Stimulated activated CD8-positive, alpha-beta memory T cell treated with anti-CD3 and anti-CD28 coated beads, Interleukin-7, amount 100 ng/mL, for 1 hour (primary cell): ENCODE measurements at places on chromosomes 5 and 9.

- DNase-seq: no peak
Measured at GRCh38 chr5:122723606-122724352, 51.1 kb upstream of the SNX2 start.

DNA sequence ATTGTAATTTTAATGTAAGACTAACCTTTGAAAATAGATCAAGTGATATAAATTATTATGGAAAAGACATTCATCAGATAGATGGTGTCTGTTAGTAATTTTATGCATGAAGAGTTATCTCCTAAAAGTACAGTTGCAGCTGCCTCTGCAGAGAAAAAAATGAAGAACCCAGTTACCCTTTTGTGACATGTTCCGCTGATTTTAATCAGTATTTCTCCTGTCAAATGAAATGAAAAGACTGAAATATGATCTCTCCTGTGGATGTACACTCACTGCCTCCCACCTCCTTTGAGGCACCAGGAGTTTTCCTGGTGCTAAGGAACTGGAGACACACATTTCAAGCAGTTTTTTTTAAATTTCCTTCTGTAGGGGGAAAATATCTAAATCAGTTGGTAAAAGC, 277.4 kb downstream of the KIF4B start:
- DNase-seq: no peak

DNA sequence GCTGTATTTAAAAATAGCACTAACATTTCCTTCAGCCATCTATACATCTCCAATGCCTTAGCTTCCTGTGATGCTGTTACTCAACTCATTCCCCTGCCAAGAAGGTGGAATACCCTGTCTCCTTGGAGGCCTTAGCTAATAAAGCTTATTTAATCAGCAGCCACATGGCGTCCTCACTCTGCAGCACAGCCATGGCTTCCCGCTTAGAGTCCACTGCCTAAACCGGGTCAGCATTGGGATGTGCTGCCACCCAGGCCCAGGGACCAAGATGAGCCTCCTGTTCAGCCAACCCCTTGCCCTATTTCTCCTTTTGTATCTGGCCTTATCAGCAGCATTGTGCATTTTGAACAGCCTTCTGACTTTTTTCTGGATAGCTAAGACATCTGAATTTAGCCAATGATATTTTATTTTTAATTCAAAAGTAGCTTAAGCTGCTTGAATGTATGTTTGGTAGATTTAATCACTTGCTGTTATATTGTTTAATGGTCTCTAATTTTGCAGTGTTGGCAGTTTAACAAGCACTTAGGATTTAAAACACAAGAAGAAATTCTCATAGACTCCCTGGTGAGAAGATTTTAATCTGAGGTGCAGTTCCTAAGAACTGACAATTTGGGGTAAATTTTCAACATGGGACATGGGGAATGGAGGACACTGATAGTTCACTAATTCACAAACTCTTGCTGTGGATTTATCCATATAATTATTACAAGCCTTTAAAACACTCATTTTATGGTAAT, 113.0 kb downstream of the RPS23 start:
- no peak for DNase-seq

- DNase-seq: no peak
Measured at GRCh38 chr9:93468763-93469456, 15.5 kb upstream of the FAM120AOS start.

DNA sequence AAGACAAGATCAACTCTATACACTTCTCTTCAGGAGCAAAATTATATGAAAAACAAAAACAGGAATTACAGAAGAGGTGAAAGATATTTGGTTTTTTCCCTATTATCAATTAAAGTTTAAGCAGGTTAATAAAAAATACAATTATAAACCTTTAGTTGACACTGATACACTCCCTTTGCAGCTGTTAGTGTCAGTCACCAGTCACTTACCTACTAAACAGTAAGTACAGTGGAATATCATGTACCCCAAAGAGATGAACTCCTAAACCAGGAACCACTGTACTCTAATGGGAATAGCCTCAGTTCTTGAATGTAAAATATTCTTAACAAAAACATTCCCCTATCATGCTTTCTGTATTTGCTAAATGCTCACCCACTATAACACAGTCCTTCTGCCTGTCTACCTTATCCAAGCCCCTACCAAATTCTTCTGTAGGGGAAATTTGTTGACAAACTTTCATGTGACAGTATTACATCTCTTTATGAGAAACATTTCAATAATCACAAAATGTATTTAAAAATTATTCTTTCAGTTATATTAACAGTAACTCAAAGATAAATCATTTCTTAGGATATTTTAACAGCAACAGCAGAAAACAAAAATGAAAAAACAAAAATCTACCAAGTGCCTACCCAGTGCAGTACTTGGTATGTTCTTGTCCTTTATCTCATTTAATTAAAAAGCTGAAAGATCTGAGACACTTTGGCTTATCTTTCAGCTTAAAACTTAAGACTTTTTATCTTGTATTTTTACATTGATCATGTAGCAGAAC, 212.8 kb downstream of the MLLT3 start:
- no peak for DNase-seq

DNA sequence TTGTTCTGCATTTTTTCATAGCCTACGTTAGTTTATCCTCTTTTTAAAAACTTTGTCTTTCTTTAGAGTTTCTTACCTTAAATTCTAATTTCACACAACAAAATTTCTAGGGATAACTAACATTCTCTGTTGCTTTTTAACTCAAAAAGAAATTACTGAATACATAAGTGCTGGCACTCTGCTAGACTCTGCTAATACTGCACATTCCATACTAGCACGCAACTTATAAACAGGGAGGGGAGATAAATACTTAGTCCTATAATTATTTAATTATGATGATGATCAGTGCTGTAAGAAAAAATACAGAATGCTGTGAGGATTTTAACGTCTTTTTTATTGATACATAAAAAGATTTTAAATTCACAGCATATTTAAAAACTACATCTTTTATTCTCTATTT, 25.1 kb downstream of the RNF145 start:
- no peak for DNase-seq

DNA sequence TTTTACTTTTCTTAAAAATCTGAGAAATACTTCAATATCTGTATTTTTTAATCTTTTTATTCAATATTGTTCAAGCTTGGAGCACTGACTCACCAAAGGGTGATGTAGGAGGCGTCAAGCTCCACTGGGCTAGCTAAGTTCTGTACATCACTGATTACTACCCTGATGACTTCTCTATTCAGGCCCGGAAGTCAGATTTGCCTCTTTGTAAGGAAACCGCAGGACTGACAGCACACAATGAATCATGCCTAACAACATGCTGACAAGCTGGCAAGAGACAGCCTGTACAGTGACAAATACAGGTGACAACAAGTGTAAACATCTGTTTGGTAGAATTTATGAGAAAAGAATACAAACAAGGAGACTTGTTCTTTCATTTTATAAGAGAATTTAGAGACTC, 627.9 kb upstream of the RORB start:
- no peak for DNase-seq

GRCh38 chr5:113068559-113068958, 92.0 kb downstream of the DCP2 start:
- no peak for DNase-seq

DNA sequence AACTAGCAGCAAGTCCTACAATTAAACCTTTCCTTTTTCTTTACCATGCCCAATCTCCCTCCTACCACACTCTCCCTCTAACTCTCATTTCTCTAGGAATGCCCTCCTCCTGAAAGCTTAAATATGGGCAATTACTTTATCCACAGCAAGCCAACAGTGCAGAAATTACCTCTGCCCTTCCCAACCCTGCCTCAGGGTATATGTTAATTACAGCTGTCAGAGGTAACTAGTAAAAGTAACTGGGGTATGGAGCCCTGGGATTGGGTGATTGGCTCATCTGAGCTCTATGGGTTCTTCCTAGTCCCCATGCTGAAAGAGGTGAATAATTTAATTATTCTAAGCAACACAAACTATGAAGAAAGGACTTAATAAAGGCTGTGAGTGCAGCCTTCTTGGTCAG, 478.9 kb upstream of the NMUR2 start:
- DNase-seq: no peak

DNA sequence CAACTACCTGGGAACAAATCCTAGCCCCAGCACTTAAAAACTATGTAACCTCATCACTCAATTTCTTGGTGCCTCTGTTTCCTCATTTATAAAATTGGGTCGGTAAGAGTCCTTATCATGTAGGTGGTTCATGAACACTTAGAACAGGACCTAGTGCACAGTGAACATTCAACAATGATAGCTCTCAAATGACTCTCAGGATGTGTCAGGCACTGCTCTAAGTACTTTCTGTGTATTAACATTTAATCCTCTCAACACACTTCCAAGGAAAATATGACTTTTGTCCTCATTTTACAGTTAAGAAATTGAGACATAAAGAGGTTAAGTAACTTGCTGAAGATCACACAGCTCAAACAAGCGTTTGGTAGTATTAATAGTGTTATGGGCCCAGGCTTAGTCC, 202.1 kb upstream of the KLF4 start:
- no peak for DNase-seq

DNA sequence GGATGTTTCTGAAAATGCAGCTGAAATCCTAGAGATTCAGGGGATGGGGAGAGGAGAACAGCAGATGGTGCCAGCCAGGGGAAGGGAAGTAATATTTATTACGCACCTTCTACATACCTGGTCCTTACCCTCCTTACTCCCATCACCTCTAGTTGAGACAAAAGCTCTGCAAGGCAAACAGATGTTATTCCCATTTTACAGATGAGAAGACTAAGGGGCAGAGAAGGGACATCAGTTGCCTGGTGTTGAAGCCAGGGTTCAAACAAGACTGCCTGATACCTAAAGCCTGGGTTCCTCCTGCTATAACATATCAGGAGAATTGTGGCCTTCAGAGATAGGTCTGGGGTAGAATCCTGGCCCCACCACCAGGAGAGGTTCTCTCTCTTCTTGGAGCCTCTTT, 7.3 kb upstream of the BOD1 start:
- no peak for DNase-seq

- DNase-seq: no peak
Measured at GRCh38 chr5:92633176-92633575, 947.8 kb downstream of the NR2F1-AS1 start.

GRCh38 chr9:122376796-122377195, 6.0 kb downstream of the PTGS1 start:
- DNase-seq: no peak

GRCh38 chr5:86155796-86156195, 461.9 kb upstream of the COX7C start:
- no peak for DNase-seq

DNA sequence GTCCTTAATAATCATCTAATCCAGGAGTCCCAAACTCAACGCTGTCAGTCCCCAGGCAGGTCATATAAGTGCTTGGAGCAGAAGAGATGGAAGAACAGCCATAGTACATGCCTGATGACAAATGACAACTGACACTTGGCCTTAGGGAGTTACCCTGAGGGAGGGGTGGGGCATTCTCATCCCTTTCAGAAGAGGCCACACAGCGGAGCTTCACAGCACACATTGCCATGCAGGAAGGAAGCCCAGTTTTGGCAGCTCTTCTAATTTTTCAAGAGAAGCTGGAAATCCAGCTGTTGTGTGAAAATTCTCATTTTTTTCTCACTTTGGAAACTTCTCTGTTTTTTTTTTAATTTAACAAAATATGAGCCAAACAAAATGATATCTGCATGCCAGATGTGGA, 89.0 kb downstream of the ASTN2 start:
- no peak for DNase-seq

- no peak for DNase-seq
Measured at GRCh38 chr9:99947395-99947794, 40.9 kb downstream of the STX17 start.

- DNase-seq: no peak
Measured at GRCh38 chr9:14958989-14959388, 48.8 kb upstream of the FREM1 start.

GRCh38 chr5:174106997-174107655, 61.6 kb downstream of the NSG2 start:
- DNase-seq: no peak

GRCh38 chr9:81474125-81474524, 215.2 kb downstream of the TLE1 start:
- no peak for DNase-seq

GRCh38 chr5:90201923-90202322, 207.6 kb downstream of the CETN3 start:
- DNase-seq: no peak

- DNase-seq: no peak
Measured at GRCh38 chr5:149640350-149640999, 59.2 kb downstream of the ARHGEF37 start.

DNA sequence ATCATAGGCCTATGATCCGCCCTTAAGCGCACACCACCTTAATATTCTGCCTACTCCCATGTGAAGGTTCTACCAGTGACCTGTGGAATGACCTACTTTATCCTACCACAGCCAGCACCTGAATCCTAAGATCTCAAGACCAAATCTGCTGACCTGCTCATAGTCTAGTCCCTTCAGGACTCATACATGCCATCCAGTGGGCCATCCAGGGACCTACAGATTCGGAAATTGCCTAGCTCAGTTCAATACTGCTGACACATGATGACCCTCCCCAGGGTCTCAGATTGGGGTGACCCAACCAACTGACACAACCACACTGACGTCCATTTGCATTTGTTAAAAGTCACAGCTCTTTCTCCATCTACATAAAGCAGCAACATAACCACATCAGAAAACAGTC, 443.8 kb upstream of the ST8SIA4 start:
- no peak for DNase-seq

- DNase-seq: no peak
Measured at GRCh38 chr9:134568811-134569210, 72.8 kb upstream of the COL5A1 start.

- no peak for DNase-seq
Measured at GRCh38 chr5:91281401-91281800, 101.7 kb downstream of the ARRDC3 start.
